Frontal cortex (tissue), 4 donors: ENCODE measurements at places on chromosomes 7 and 10. TPM values are rescaled to one million over a fixed set of nuclear protein-coding genes. Genes with fewer than 3 reads are reported as not detected.

Gene CYP2W1
- total RNA-seq = not detected

Gene CDK1
- 15.1 TPM for total RNA-seq

Gene OPN4
- total RNA-seq = not detected

Gene CRHR2
- 0.41 TPM for total RNA-seq

Gene C7orf57
- total RNA-seq = under 0.01 TPM

Gene TEX36
- total RNA-seq = 0.41 TPM

Gene SPDYE1
- not detected for total RNA-seq

Gene FOXI2
- total RNA-seq = not detected

Gene RAB19
- not detected for total RNA-seq

Gene PDE6C
- not detected for total RNA-seq

Gene OR6V1
- not detected for total RNA-seq

Gene CNPY1
- under 0.01 TPM for total RNA-seq

Gene CYP2C19
- 0.41 TPM for total RNA-seq

Gene HPS1
- 10.2 TPM for total RNA-seq
